Retina (tissue), 1 donor: ENCODE measurements at places on chromosomes 16 and 17.

DNA sequence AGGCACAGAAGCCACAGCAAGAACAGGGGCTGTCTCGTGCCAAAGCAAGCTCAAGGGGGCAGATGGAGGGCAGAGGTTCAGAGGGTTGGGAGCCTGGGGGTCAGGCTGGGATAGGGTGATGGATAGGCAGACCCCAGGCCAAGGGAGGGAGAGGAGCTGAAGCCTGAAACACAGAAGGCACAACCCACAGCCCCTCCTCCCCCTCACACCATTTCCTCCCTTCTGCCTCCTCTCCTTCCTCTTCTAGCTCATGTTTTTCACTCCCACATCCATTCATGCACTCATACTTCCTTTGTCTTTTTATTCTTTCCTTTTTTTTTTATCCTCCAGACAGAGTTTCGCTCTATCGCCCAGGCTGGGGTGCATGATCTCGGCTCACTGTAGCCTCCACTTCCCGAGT, 61.1 kb downstream of the SOCS1 start:
- DNase-seq, result no peak

- no peak for DNase-seq
These were observed 3.7 kb upstream of the BLTP2 start for GRCh38 chr17:28648698-28649097.

- DNase-seq, result no peak
These were observed 9.9 kb upstream of the CCL5 start for GRCh38 chr17:35889818-35890773.

DNA sequence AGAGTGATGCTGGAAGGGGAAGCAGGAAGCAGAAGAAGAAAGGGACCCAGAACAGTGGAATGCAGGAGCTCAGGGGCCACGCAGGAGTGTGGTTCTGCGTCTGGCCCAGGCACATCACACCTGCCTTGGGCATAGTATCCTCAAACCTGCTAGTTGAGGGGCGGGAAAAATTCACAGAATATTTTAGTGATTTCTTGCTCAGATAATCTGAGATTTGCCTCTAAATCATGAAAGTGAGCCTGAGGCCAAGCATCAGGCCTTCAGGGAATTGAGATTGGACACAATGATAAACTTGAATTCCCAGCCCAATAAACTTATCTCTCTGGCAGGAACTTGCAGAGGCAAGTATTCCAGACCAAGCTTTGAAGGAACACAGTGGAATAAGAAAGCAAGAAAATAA, 48.5 kb upstream of the CCL2 start:
- DNase-seq, result no peak

DNA sequence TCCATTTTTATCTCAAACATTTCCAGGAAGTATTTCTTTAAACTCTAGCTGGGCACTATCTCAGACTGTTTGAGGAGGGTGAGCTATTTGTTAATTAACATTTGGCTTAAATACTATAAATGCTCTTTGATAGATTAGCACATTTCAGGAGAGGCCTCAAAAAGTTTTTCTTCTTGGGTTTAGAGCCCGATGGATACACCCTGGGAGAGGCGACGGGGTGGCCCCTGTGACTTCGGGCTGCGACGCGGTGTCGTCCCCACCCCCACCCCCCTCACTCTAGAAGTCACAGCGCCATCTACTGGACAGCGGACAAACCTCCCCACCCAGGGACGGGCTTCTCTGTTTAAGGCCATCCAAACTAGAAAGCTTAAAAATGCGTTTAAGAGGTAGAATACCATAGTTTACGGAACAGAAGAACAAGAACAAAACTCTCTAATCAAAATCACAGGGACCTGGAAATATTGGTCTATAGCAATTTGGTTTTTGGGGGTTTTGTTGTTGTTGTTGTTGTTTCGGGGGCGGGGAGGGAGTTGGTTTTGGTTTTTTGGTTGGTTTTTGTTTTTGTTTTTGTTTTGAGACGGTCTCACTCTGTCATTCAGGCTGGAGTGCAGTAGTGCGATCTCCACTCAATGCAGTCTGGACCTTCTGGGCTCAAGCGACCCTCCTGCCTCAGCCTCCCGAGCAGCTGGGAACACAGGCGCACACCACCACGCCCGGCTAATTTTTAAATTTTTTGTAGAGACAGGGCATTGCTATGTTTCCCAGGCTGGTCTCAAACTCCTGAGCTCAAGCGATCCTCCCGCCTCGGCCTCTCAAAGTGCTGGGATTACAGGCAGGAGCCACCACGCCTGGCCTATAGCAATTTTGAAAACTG, 254.4 kb downstream of the C16orf95 start:
- DNase-seq, result peak; percentile 80

DNA sequence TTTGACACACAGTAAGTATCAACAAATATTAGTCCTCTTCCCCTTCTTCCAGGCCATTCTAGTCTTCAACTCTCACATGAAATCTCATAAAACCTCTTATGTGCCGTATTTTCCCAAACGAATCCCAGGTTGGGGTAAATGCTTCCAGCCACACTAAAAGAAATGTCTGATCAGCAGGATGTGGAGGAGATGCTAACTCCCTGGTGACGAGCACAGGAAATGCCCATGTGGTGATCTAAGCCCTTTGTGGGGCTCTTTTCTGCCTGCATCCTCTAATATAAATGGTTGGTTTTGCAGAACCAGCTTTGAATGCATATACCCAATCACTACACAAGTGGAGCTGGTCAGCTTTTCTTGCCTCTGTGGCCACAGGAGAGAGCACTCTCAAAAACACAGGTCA, 498.2 kb upstream of the ERCC4 start:
- no peak for DNase-seq

DNA sequence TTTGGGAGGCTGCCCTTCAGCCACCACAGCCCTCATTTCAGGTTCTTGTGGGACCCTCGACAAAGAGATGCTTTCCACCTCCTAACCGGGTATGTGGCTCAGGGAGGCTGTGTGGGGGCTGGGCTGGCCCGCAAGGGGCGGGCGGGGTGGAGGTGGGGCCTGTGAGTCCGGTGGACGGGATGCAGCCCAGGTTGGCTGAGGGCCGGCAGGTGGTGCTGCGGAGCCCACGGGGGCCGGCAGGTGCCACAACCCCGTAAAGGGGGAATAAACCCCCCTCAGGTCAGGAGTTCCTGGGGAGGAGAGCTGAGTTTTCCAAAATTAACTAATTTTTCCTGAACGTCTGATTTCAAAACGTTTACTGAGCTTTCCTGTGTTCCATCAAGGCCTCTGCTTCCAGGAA, 4.9 kb upstream of the CIAO3 start:
- no peak for DNase-seq

DNA sequence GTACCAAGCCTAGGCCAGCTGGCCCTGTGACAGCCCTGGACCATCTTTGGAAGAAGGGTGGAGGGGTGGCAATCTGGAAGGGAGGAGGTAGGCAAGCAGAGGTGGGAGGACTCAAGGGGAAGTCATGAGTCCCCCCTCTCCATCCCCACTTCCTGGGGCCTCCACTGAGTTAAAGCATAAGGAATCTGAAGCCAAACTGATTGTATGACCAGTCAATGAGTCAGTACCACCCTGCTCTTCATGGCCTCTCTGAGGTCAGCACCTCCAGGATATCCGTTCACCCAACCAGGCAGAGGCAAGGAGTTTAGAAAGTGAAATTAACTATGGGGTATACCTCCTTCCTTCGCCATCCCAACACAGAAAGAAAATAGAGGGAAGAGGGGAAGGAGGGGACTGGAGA, 272.7 kb downstream of the SOX9 start:
- no peak for DNase-seq

DNA sequence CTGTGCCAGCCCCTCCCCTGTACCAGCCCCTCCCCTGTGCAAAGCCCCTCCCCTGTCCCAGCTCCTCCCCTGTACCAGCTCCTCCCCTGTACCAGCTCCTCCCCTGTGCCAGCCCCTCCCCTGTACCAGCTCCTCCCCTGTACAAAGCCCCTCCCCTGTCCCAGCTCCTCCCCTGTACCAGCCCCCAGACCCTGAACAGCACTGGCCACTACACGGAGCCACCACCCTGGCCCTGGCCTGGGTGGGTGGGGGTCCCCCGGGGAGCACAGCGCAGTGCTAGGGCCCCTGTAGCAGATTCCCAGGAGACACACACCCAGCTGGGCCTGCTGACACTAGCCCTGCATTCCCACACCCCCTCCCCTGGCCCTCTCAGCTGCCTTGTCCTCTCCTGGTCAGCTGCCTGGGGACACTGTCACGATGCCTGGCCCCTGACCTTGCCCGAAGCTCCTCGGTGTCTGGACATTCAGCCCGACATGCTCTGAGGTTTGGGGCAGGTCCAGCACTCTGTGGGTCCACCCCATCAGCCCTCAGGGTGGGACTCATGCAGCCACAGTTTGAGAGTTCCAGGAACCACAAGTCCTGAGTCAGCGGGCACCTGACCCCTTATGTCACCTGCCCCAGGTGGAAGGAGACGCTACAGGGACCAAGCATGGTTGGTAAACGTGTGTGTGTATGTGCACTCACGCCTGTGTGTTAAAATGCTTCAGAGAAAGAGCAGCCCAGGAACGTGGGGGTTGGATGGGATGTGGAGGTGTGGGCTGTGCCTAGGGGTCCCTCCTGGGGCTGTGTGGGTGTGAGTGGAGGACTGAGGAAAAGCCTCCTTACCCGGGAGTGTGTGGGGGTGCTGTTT, 114.2 kb downstream of the METRNL start:
- DNase-seq, result no peak

GRCh38 chr16:2954656-2955381, 9.3 kb upstream of the KREMEN2 start:
- DNase-seq, result no peak

DNA sequence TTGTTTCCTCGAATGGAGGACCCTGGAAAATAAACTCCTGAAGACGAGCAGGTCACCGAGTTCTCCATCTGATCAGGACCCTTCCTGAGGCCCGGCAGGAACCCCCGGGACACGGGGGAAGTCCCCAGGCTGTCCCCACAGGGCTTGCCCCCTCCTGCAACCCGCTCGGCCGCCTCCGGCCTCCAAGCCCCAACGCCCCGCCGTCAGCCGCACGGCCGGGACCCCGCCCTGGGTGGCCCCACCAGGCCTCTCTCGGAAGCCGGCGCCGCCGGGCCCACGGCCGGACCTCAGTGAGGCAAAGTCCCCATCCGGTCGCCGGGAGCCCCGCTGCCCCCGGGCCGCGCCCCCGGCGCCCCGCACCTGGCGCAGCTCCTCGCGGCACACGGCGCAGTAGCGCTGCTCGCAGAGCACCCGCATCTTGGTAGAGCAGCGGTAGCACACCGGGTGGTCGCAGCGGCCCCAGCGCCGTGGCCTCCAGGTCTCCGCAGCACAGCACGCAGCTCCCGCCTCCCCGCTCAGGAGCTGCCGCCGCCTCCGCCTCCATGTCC, 383 bp downstream of the ZNF598 start:
- no peak for DNase-seq

- peak; percentile 4 for DNase-seq
These were observed 254.0 kb downstream of the CNTNAP4 start for GRCh38 chr16:76531236-76531635.

DNA sequence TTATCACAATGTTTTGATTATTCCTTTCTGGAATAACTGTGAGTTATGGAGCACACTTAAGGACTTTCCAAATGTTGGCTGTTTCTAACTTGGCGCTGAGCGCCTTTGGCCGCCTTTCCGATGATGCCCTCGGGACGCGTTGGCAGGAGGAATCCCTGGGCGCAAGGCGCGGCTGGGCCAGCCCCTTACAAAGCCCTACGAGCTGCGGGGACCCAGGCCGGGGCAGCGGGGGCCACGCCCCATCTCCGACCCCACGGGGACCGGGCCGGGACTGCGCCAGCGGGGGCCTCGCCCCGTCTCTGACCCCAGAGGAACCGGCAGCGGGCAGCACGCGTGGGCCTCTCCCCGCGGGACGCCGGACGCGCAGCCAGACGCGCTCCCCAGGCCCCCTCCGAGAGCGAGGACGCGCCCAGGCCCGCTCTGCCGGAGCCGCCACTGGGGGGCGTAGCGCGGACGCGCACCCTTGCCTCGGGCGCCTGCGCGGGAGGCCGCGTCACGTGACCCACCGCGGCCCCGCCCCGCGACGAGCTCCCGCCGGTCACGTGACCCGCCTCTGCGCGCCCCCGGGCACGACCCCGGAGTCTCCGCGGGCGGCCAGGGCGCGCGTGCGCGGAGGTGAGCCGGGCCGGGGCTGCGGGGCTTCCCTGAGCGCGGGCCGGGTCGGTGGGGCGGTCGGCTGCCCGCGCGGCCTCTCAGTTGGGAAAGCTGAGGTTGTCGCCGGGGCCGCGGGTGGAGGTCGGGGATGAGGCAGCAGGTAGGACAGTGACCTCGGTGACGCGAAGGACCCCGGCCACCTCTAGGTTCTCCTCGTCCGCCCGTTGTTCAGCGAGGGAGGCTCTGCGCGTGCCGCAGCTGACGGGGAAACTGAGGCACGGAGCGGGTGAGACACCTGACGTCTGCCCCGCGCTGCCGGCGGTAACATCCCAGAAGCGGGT, at the start of gene GAA:
GAA (plus strand) TSS at position 571 of the 935 bp plus-strand sequence. CDS start 3,006 bp downstream, outside the sequence.
- DNase-seq, result peak; percentile 94

- DNase-seq, result no peak
These were observed 44.1 kb downstream of the MIS12 start for GRCh38 chr17:5530265-5531084.

- DNase-seq, result peak; percentile 43
These were observed 111.7 kb downstream of the MAP2K6 start for GRCh38 chr17:69525920-69526841.

DNA sequence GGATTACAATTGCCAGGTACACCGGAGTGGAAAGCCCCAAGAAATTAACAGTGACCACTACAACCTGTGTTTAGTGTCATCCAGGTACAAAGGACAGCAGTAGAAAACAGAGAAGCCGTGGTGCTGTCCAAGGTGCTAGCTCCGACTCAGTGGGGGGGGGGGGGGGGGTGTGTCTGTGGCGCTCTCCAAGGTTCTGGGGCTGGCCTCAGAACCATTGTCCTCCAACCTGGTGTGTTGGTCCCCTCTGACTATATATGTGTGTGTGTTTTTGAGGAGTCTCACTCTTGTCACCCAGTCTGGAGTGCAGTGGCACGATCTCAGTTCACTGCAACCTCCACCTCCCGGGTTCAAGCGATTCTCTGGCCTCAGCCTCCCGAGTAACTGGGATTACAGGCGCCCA, 5.8 kb upstream of the ZNF23 start:
- peak; percentile 52 for DNase-seq

- DNase-seq, result peak; percentile 68
These were observed 220.6 kb upstream of the ZFHX3 start for GRCh38 chr16:73268366-73268993.

DNA sequence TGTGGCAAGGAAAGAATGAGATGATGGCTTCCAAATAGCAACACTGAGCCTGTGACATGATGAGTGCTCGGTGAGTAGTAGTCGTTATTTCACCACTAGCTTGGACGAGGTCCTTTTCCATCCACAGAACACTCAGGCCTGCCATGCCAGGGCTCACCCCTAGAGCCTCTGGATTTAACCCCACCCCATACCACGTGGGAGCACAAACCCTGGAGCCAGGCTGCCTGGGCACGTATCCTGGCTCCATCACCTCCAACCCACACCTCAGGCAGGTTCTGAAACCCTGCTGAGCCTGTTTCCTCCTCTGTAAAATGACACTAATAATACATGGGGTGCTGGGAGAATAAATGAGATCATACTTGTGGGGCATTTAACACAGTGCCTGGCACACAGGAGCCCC, 192.4 kb downstream of the KATNIP start:
- no peak for DNase-seq
